Activated naive CD4-positive, alpha-beta T cell treated with anti-CD3 and anti-CD28 coated beads for 36 hours (primary cell): ENCODE measurements at places on chromosomes 1 and 21. TPM values are rescaled to one million over a fixed set of nuclear protein-coding genes. Genes with fewer than 3 reads are reported as not detected.

DNA sequence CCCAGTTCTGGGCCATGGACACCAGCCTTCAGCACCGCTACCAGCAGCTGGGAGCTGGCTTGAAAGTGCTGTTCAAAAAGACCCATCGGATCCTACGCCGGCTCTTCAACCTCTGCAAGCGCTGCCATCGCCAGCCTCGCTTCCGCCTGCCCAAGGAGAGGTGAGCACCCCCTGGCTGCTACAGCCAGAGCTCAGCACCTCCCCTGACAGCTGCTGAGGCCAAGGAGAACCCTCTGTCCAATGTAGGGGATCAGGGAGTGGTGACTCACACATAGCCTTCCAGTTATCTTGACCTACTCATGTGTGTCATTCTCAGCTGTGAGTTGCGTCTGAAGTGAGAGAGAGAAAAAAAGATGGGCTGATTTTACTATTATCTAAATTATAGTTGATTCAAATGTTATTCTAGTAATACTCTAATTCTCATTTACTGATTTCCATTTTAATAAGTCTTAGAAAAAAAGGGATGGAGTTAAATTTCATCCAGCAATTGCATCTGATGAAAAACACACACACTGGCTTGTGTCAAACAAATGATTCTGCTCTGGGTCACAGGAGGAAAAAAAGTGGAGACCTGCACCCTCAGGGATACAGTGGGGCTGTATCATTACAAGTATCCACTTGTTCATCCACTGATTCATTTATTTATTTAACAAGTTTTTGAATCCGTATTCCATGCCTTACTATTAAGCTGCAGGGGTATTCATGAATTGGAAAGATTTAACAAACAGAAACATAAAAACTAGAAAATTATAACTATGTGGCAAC, 108.0 kb downstream of the BRINP2 start:
- H3K27ac ChIP-seq: no peak overlapping the region
- no peak for DNase-seq
- H3K27me3 ChIP-seq: peaks cover 2% of the 10 kb centered on the region
- no peak overlapping the region for H3K4me3 ChIP-seq
- no peaks in the 10 kb centered on the region for H3K4me1 ChIP-seq

GRCh38 chr1:183023601-183024316, 539 bp downstream of the LAMC1 start:
- H3K27me3 ChIP-seq: peaks cover 68% of the 10 kb centered on the region
- H3K36me3 ChIP-seq: no peaks in the 10 kb centered on the region
- H3K27ac ChIP-seq: no peak overlapping the region
- peak overlapping the region; percentile 70 for H3K4me3 ChIP-seq
- H3K4me1 ChIP-seq: peaks cover 11% of the 10 kb centered on the region

DNA sequence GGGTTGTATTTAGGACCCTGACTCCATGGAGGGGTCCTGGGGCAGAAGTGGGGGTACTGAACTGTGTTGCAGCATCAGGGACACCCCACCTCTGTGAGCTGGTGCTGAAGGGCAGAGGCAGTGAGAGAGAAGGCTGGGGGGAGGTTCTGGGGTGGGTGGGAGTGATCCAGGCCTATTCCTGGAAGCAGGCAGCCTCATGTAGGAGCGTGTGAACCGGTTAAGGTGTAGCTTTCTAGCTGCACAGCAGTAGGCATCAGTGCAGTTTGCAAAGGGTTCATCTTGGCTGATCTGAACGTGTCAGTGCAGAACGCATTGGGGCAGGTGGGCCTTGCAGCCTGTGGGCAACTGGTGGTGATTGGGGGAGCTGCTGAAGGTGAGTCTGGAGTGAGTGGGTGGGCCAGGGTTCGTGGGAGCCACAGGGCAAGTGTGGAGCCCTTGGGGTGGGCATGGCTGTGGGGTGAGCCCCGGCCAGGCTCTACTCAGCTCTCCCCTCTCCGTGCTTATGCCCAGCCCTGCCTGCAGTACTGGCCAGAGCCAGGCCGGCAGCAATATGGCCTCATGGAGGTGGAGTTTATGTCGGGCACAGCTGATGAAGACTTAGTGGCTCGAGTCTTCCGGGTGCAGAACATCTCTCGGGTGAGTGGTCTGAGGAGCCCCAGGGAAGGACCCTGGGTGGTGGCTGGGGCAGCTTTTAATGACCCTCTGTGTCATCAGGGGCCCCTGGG, 86.7 kb downstream of the PTPRU start:
- no peak for DNase-seq
- H3K36me3 ChIP-seq: no peaks in the 10 kb centered on the region
- H3K27me3 ChIP-seq: no peaks in the 10 kb centered on the region

Gene NKAIN1
- total RNA-seq: not detected

Gene FAM78B
- 0.24 TPM for total RNA-seq

Gene IL24
- total RNA-seq: 46.7 TPM
